Pulmonary artery endothelial cell (primary cell): ENCODE measurements at places on chromosomes 3 and 15.

DNA sequence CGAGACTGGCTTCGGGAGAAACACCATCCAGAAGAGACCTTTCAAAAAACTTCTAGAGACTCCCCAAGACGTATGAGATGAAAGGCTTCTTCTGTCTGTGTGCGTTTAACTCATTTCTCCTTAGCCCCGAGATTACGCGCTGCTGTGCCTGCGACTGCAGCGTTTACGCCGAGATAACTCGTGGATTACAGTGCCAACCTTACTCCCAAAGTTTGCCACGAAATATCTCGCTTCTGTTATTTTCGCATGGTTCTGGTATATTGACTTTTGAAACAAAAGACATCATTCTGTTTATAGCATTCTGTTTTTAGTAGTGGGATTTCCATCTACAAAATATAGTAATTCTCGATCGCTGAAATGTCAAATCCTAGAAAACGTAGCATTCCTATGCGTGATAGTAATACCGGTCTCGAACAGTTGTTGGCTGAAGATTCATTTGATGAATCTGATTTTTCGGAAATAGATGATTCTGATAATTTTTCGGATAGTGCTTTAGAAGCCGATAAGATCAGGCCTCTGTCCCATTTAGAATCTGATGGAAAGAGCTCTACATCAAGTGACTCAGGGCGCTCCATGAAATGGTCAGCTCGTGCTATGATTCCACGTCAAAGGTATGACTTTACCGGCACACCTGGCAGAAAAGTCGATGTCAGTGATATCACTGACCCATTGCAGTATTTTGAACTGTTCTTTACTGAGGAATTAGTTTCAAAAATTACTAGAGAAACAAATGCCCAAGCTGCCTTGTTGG, 467 bp downstream of the PGBD4 start:
- no peak for DNase-seq

DNA sequence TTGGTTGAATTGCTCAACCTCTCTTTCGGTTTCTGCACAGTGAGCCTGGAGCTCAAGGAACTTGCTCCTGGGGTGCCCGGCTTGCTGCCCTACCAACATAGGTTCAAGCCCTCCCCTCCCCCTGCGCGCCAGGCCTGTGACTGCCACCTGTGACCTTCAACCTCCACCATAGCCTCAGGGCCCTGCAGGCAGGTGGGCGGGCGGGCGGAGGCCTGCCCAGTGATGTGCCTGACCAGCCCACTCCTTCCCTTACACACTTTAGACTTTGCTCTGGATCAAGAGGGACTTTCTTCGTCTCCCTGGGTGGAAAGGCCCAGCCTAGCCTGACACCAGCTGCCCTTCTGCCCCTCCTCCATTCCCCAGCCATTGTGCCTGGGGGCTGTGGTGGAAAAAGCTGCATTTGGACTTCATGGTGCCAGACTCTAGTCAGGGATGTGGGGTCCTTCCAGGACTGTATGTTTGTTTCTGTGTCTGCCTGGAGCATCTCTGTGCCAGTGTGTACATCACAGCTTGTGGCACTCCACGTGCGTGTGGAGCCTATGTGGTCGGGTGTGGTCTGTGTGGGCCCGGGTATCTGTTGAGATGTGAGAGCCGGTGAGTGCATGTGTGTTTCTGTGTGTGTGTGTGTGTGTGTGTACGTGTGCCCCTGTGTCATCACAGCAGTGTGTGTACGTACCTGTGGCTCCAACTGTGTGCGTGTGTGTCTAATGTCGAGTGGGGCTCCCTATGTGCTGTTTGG, 9.5 kb downstream of the PRKCD start:
- no peak for DNase-seq

GRCh38 chr15:30033763-30034162, 49.0 kb upstream of the GOLGA8J start:
- DNase-seq = no peak

- DNase-seq = peak; percentile 7
Observed at GRCh38 chr3:159260049-159260662, 458.3 kb downstream of the MFSD1 start.

GRCh38 chr3:120286465-120286864, 1.4 kb upstream of the GPR156 start:
- no peak for DNase-seq

DNA sequence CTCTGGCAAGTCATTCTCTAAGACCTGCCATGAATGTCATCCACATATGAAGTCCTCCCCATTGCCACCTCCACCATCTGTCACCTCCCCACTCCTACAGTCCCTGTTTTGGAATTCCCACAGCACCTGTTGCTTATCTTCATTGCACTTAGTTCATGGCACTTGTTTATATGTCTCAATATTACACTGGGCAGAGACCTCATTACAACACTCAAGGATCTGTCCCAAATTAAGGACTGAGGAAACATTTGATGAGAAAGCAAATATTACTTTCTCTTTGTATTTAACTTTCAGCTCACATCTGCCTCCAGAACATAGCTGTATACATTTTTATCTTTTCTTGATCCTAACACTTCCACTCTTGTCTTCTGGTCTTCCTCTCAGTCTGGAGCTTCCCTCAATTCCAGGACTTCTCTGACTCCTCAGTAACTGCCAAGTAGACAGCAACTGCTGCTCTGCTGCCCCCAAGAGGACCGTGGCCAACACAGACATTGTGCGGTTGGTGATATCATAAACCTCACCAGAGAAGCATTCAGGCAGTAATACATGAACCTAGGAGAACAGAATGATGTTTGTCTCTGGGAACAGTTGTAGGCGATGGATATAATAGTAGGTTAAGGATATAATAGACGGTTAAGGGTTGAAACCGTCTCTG, 45.0 kb upstream of the FGF12 start:
- no peak for DNase-seq

GRCh38 chr15:86615816-86616215, 536.1 kb downstream of the AGBL1 start:
- DNase-seq = no peak

- peak; percentile 17 for DNase-seq
Observed at GRCh38 chr3:86990734-86991481, at the start of gene VGLL3. TSS of gene VGLL3 (minus strand) at chr3:86991149. CDS start at chr3:86990743, 406 bp downstream.

DNA sequence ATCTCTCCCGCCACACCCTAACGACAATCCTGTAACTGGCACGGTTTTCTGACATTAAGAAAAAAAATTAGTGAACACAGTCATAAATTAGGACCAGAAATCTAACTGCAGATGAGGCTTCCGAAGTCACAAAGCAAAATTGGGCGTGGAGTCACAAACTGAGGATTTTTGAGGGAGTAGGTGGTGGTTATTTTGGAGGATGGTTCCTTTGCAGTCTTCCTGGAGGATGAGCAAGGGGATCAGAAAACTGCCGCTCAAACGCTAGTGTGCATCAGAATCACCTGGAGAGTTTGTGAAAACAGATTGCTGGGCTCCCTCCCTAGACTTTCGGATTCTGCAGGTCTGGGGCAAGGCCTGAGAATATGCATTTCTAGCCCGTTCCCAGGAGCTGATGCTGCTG, 334.8 kb downstream of the RORA start:
- no peak for DNase-seq

GRCh38 chr3:168881804-168882203, 781.7 kb downstream of the MECOM start:
- no peak for DNase-seq

DNA sequence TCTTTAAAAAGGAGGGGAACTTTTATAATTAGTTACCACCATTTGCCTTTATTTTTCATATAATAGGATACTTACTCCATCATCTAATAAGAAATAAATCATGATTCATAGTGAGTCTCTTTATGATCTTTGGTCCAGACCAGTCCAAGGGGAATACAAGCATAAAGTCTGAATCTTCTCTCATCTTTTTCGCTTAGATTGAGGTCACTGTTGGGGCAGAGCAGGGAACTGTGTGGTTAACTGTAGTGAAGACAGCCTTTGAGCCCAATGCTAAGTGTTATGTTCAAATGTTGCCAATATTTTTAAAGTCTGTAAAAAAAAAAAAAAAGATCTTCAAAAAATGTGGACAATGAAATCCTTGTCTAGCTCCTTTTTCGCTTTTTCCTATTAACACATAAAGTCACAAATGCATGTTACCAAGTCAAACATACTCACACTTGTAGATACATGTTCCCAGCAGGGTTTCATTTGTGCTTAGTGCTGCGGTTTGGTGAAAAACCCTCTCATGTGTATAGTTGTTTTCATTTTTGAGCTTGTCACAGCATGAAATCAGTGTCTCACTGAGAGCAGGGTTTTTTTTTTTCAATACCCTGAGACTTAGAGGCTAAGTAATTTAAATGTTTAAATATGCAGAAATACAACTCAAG, 72.1 kb downstream of the EPHA3 start:
- no peak for DNase-seq

DNA sequence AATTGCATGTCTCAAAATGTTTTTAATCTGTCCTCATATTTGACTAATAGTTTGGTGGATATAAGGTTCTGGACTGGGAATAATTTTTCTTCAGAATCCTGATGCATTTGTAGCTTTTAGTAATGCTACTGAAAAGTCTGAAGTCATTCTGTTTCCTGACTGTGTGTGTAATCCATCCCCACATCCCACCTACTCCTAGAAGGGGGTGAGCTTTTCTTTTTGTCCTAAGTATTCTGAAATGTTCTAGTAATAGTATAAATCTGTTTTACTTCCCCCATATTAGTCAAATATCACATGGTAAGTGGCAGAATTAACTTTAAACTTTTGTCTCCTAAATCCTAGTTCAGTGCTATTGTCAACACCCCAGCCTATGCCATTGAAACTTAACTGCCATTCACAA, 162.8 kb downstream of the GREM1 start:
- no peak for DNase-seq

DNA sequence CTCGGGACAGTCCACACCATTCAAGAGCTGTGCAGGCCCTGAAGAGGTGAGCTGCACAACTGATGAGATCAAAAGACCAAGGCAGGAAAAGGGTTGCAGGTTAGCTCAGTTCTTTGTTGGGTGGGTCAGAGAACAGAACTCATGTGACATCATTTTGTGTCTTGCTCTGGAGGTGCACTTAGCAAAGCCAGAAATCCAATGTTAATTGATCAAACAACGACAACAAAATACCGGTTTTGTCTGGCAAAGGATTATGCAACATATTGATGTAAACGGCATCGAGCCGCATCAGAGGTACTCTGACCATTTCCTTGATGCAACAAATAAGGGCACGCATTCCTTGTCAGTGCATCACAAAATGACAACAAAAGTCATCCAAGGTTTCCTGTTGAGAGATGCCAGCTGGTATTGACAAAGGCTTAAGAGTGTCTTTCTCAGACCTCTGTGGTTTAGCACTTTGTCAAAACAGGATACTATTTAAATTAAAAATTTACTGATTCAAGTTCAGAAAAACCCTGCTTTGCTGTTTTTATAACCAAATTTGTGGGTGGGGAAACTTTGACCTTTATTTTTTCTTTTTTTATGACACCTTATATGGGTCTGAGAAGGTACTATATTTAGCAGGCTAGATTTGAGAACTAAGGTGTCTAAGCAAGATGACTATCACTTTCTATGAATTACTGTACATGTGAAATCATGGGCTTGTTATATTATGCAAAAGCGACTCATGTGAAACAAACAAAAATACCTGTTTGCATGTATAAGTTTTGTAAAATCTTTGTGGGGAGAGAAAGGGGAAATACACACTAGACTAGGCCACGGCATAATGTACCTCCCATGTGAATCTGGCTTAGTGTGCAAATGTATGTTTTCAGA, 496.1 kb downstream of the FOXP1 start:
- DNase-seq = no peak

DNA sequence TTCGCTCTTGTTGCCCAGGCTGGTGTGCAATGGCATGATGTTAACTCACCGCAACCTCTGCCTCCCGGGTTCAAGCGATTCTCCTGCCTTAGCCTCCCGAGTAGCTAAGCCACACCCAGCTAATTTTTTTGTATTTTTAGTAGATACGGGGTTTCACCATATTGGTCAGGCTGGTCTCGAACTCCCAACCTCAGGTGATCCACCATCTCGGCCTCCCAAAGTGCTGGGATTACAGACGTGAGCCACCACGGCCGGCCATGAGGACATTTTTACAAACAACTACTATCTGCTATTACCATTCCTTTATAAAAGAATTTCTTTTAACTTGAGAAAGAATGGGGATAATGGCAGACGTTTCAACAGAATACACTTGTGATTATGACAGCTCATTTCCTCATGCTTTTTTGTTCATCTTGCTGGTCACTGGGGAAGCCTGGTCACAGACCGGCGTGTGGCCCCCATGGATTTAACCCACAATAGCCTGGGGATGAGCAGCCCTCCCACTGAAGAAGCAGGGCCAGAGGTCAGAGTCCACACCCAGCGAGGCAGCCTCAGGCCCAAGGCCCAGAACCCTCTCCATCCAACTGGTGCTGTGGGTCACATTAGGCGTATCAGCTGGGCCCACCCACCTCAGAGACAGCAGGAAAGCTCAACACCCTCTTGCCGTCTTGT, 112.0 kb downstream of the LIPC start:
- DNase-seq = no peak

DNA sequence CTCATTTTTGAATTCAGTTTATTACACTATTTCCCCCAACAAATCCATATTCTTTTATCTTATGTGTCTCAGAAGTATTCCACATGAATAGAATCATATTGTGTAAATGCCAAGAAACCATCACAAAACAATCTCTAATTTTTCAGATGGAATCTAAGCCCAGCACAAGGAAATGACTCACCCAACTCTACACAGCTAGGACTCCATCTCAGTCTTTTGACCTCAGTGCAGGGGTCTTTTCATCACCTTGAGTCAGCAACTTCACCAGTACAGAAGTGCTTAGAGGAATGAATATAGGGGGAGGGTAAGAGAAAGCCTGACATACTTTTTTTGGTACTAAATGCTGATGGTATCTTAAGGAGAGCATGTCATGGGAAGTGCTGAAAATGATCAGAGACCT, 169.3 kb upstream of the LRRN1 start:
- no peak for DNase-seq

DNA sequence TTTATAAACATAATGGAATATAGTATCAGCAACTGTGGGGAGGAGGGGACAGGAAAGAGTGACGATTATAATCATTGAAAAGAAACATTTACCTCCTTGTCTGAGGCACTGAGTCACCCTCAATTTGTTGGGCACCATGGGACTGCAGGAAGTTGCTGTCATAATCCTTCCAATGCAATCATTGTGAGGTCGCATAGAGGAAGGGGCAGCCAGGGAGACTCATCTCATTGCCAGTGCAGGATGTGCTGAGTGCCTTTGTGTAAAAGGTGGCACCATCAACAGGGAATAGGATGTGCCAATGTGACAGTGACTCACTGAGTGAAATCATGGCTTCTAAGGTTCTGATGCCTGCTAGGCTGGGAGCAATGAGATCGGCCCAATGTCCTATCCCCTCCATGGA, 300.4 kb upstream of the ADAMTS9 start:
- no peak for DNase-seq
